ENCODE measurements at places on chromosomes 4 and X.

DNA sequence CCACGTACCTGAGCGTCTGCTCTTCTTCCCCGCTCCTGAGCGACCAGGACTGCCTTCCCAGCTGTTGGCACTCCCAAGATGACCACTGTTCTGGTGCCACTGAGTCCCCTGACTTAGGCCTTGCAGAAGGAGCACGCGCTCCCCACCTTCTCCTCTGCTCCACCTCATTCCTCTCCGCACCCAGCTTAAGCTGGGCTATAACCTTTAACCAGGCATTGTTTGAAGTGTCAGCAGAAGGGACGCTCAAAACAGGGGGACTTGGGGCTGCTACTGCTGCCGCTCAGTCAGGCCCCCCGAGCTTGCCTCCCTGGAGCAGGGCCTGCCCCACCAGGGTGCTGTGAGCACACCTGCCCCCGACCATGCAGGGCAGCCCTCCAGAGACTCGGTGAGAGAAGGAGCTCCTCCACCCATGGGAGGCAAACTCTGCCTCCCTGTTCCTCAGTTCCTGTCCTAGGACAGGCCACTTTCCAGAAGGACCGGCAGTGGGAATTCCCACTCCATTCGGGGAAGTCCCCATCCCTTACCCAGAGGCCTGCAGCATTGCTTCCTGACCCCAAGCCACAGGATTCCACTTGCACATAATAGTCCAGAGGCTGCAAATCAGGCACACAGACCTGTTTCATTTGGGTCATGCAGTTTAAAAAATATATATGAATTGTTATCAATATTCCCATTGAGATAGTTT is 99.7 kb upstream of the ENPP6 start:
- no peak for DNase-seq

- DNase-seq: no peak
Measured at GRCh38 chr4:108433832-108434231, 186.5 kb upstream of the RPL34 start.

GRCh38 chr4:148955564-148956297 is 513.5 kb upstream of the NR3C2 start:
- no peak for DNase-seq

DNA sequence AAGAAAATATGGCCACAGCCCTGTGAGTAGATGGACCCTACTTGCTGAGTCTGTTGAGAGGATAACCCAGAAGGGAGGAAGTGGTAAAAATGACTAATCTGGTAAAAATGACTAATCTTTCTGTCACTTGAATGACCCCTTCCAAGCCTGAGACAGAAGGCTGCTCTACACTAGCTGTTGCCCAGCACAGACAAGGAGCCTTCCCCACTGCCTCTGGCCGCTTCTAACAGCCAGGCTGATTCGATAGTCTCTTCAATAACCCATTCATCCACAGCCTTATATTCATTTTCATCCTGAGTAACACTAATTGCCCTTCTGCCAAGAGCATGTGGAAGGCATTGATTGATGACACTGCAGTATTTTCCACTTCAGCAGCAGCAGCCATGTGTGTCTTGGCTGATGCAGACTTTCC is 18.4 kb downstream of the MAGEB17 start:
- no peak for DNase-seq

GRCh38 chr4:146960634-146961033 is 15.0 kb upstream of the TTC29 start:
- no peak for DNase-seq

DNA sequence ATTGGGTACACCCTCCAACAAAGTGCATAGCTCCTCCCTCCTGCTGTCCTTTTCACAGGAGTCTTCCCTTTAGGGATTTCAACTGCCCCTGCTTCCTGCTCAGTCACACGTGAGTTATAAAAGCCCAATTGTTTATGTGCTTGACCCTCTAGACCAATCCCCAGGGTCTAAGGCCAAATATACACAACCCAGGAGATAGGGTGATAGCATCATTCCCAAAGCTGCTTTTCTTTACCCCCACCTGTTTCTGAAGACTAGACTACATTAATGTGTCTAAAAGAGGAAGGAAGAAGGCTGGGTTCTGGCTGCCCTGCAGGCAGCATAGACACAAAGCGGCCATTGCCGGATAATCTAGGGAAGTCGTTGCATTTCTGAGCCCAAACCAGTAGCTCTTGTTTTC is 526.7 kb upstream of the FRG1 start:
- no peak for DNase-seq

- DNase-seq: no peak
Measured at GRCh38 chr4:42497142-42497910, 100.0 kb downstream of the SHISA3 start.

DNA sequence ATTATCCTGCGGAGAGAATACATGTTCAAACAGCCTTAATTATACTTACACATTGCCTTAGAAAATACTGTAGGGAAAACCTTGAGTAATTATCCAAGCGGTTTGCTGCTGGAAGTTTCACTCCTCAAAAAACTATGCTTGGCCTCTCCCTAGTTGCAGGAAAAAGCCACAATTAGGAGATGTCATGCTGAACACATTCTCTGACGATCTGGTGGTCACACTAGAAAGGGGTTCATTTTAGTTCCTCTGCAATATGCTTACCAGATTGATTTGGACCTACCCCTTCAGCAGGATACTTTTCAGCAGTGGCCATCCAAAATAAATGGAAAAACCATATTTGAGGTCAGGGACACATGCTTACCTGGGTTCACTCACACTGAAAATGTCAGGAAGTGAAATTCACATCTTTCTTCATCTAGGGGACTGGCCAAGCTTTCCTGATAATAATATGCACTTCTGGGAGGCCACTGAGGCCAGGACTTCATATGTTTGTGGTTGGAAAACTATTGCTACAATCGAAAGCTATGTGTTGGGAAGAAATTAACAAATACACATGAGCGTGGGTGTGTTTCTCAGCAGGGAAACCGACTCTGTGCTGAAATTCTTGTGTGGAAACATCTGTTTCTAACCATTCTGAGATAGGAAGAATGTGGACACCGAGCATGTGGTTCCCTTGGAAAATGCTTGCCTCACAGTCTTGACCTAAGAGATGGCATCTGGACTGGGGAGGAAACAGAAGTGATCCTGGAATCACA is 68.8 kb downstream of the ATXN3L start:
- DNase-seq: no peak

DNA sequence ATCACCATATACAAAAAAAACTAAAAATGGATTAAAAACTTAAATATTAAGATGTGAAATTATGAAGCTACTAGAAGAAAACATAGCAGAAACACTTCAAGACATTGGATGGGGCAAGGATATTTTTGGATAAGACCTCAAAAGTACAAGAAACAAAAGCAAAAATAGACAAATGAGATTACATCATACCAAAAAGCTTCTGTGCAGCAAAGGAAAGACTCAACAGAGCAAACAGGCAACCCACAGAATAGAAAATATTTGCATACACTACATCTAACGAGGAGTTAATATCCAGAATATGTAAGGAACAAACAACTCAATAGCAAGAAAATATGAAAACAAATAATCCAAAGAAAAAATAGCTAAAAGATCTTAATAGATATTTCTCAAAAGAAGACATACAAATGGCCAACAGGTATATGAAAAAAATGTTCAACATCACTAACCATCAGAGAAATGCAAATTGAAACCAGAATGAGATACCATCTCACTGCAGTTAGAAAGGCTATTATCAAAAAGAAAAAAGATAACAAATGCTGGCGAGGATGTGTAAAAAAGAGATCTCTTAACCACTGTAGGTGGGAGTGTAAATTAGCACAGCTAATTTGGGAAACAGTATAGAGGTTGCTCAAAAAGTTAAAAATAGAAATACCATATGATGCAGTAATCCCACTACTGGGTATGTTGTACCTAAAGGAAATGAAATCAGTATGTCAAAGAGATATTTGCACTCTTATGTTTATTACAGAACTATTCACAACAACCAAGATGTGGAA is 17.8 kb upstream of the LRCH2 start:
- DNase-seq: no peak

DNA sequence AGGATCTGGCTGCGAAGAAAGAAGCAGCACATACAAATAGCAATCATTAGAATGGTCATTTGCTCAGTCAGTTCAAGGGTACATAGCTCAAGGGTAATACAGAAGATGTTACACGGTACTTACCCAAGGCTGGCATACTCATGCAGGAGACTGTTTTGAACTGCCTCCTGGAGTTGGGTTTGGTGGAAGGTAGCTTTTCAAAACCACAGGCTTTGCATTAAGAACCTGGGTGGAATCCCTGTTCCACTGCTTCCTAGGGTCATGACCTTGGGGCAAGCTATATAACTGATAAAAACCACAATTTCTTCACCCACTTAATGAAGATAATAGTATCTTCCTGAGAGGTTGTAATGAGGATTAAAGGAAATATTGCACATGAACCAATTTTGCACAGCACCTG is 36.5 kb downstream of the TBC1D9 start:
- DNase-seq: no peak

GRCh38 chr4:33283818-33284217 is 2563.6 kb downstream of the PCDH7 start:
- DNase-seq: no peak

GRCh38 chrX:136121788-136122187 is 25.5 kb upstream of the FHL1 start:
- DNase-seq: no peak

DNA sequence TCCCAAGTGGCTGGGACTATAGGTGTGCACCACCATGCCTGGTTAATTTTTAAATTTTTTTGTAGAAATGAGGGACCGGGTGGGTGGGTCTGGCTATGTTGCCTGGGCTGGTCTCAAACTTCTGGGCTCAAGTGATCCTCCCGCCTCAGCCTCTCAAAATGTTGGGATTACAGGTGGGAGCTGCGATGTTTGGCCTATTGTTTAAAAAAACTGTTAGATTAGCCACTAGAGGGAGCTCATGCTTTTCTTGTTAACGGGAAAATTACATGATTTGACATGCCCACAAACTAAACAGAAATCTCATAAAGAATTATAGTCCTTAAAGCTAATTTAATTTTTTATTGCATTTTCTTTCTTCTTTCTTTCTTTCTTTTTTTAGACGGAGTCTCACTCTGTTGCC is 5.0 kb upstream of the SDAD1 start:
- DNase-seq: peak; percentile 20

DNA sequence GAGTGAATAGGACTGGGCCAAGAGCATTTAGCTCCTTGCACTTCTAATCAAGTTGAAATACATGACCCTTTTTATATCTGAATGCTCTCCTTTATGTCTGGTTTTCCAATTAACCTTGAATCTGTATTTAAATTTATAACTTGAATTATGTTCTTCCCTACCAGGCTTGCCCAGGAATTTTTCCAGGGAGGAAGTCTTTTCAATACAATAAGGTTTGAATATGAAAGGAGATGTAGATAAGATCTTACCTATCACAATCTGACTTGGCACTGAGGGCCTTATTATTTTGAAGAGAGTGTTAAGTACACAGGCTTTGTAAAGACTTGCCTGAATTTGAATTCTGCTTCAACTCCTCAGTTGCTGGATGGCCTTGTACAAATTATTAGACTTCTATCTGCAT is 555.7 kb downstream of the PCDH7 start:
- no peak for DNase-seq

DNA sequence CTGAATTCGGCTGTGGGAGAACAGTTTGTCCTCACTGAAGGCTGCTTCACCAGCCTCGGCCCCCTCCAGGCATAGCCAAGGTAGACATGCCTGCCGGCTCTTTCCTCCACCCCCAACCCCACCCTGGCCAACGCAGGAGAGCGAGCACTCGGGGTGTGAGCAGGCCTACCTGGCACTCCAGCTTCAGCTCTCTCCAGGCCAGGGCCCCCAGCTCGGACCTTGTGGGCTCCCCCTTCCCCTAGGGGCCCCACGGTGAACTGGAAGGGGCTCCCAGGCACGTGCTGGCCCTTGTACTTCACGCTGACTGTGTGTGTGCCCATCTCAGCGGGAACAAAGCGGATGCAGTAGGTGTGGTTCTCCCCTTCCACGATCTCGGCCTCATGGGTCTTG is 22.4 kb downstream of the FLNA start:
- no peak for DNase-seq

DNA sequence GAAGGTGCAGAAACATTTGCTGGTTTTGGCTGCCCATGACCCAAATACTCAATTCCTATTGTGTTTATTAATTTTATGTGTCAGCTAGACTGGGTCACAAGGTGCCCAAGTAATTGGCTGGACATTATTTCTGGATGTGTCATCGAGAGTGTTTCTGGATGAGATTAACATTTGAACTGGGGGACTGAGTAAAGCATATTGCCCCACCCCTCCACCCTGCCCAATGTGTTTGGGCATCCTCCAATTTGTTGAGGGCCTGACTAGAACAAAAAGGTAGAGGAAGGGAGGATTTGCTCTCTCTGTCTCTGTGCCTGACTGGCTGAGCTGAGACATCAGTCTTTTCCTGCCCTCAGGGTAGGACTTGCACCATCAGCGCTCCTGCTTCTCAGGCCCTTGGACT is 29.7 kb upstream of the LCORL start:
- no peak for DNase-seq

- DNase-seq: no peak
Measured at GRCh38 chr4:61160478-61160877, 39.6 kb upstream of the ADGRL3 start.

DNA sequence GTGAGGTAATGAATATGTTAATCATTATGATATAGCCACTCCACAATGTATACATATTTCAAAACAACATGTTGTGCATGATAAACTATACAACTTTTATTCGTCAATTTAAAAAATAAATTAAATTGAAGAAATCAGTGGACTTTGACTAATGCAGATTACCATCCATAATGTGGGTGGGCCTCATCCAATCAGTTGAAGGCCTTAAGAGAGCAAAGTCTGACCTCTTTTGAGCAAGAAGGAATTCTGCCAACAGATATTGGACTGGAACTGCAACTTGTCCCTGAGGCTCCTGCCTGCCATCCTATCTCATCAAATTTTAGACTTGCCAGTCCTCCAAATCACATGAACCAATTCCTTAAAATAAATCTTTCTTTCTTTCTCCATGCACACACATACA is 57.4 kb upstream of the SLC16A2 start:
- no peak for DNase-seq

GRCh38 chr4:41013746-41014145 is 200.6 kb downstream of the APBB2 start:
- DNase-seq: no peak

DNA sequence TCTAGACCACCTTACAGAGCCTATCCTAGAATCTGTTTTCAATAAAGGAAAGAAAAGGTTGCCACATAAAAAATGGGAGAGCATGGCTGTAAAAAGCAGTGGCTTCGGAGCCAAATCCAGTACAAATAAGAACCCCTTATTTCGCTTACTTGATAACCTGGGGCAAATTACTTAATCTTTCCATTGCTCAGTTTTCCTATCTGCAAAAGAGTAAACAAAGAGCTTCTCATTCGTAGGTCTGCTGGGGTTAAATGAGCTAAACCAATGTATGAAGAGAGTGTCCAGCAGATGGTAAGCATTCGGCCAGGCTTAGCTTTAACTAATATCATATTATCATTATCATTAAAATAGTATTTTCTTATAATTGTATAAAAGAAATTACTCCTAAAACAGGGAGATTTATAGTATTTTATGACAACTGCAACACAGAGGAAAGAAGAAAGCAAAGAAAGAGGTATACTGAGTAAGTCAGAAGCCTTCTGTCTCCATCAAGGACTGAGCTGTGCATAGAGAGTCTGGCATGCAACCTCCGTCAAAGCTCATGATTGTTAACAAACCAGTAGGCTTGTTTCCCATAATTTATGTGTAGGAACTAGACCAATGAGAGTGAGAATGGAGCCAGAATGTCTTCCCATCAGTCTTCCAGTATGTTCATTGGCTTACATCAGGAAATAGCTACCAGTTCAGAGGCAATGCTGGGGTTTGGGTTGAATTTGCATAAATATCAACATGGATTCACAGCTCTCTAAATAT is 364.9 kb downstream of the UNC5C start:
- DNase-seq: no peak

- DNase-seq: no peak
Measured at GRCh38 chrX:34790026-34790425, 132.9 kb upstream of the TMEM47 start.
